ENCODE measurements at places on chromosomes 7 and 10.

DNA sequence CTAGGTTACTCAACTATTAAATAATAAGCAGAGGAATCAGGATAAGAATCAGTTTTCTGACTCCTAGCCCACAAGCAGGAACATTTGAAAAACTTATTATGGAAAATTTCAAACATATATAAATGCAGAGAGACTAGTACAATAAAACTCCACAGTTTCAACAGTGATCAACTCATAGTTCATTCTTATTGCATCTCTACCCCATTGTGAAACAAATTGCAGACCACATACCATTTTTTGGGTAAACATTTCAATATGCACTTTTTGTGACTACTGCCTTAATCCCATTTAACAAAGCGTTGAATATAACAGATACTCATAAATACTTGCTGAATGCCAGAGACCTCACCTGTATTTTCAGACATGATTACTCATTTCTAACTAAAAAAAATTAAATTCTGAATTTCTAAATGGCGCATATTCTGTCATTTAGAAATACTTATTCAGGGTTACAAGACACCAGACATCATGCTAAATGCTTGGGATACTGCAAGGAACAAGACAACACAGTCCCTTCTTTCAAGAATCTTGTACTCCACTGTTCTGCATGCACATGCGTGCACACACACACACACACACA, 11.4 kb downstream of the CDK6 start:
- DNase-seq: no peak

GRCh38 chr10:58275261-58275660, 6.3 kb downstream of the CISD1 start:
- DNase-seq: no peak

DNA sequence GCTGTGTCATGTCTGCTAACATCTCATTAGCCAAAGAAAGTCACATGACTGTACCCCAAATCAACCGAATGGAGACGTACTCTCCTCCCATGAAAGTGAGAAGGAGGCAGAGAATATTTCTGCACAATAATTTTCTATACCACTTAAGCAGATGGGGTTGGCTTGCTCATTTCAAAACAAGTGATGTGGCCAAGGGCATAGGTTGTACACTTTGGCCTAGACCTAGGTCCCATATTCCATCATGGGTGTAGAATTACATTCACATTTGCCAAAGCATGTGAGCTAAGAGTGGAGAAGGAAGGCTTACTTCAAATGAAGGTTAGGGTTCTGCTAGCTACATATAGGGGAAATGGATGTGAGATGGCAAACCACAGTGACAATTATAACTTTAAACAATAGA, 83.0 kb downstream of the ZNF365 start:
- no peak for DNase-seq

DNA sequence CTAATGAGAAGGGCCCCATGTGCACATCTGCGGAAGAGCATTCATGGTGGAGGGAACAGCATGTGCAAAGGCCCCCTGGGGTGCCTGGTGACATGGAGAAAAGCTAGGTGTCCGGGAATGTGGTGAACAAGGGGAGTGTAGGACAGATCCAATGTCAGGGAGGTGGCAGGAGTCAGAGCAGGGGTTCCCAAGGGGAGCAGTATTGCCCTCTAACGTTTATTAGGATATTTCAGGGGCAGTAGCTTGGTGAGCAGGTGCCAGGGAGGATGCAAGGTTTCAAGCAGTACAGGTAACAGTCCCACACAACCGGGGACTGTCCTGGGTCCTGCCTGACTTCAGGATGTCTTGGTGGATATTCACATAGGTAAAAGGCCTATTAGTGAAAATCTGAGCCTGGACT, 209.6 kb downstream of the EMX2 start:
- no peak for DNase-seq

DNA sequence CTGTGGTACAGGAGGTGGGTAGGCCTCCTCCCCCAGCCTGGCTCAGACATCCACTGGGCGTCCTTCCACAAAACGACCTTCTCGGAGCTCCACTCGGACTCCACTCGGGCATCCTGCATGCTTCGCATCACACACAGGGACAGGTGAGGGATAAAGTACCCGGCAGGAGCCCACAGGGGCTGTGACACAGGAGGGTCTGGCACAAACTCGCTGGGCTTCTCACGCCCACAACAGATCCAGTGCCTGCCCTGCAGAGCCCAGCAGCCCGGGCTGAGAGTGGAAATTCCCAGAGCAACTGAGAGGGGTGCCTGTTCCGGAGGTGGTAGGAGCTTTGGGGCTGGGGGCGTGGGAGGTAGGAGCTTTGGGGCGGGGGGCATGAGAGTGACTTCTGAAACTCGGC, 108.4 kb downstream of the MKI67 start:
- no peak for DNase-seq

- DNase-seq: no peak
Observed at GRCh38 chr10:130717083-130717482, 580.9 kb downstream of the GLRX3 start.

- no peak for DNase-seq
Observed at GRCh38 chr10:78807504-78808203, 261.1 kb upstream of the ZMIZ1 start.

- no peak for DNase-seq
Observed at GRCh38 chr10:95759233-95759826, 3.4 kb downstream of the ENTPD1 start.

DNA sequence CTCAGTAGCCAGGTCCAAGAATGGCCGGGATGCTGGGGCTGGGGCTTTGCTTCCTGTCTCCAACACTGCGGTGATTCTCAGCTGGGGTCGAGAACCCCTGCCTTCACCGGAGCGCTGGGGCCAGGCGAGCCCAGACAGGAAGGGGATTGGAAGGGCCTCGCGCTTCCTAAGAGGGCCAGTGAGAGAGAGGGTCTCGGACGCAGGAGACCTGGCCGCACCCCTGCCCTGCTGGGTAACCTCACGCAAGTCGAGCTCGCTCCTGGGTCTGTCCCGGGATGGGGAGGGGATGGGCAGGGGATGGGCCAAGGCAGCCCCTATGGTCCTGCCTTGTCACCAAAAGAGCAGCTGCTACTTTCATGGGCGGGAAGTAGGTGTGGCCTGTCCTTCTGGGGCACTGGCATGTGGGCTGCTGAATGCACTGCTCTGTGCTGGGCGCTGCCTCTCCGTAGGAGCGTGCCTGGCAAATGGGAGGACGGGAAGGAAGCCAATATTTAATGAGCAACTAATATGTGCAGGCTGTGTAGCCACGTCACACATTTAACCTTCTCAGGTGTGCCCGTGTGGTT, 20.0 kb downstream of the KCNK18 start:
- no peak for DNase-seq

DNA sequence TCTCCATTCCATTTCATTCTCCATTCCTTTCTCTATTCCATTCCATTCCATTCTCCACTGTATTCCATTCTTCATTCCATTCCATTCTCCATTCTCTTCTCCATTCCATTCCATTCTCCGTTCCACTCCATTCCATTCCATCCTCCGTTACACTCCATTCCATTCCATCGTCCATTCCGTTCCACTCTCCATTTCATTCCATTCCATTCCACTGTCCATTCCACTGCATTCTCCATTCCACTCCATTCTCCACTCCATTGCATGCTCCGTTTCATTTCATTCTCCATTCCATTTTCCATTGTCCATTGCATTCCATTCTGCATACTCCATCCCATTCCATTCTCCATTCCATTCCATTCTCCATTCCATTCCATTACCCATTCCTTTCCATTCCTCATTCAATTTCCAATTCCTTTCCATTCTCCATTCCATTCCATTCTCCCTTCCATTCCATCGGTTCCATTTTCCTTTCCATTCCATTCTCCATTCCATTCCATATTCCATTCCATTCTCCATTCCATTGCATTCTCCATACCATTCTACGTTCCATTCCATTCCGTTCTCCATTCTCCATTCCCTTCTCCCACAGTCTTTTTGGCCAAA, 78.3 kb downstream of the NSUN6 start:
- DNase-seq: no peak

DNA sequence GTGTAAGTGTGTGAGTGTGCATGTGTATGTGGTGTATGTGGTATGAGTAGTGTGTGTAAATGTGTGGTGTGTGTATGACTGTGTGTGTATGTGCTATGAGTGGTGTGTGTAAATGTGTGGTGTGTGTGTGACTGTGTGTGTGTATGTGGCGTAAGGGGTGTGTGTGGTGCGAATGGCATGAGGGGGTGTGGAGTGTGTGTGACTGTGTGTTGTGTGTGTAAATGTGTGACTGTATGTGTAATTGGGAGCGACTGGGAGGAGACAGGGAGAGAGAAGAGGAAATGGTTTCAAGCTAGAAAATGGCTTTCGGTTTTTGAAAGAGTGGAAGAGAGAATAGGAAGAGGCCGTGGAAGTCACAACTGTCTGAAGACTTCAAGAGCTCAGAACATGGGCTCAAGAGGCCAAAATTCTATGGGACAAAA, 23.6 kb upstream of the GATAD1 start:
- DNase-seq: no peak

GRCh38 chr7:87341441-87341840, 4.0 kb upstream of the CROT start:
- no peak for DNase-seq

- DNase-seq: no peak
Observed at GRCh38 chr7:92253251-92253650, 7.5 kb downstream of the ANKIB1 start.

- peak; percentile 45 for DNase-seq
Observed at GRCh38 chr7:55641273-55641691, 69.0 kb upstream of the VOPP1 start.

DNA sequence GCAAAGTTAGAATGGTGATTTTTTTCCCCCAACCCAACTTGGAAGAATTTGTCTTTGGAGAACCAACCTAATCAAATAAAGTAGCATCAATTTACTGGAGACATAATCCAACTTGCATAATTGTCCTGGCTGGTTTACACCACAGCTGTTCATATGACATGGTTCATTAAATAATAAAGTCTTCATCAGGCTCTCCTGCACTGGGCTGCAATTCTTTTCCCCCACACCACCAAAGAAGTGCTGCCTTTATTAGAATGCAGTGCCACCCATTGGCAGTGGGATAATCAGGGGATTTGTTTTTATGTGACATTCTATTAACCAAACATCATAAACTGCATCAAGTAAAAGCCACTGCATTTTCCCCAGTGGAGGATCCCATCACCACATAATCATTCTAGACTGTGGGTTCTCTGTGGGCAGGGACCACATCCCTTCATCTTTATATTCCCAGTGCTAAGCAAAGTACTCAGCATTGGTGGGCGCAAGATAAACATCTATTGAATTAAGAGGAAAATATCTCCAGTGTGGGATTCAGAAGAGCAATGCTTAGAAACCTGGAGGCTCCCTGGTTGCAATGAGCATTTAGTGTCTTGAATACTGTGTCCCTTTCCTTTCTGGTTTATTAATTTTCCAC, 322.0 kb downstream of the KCNMA1 start:
- no peak for DNase-seq

GRCh38 chr10:35359056-35359455, 22.7 kb downstream of the CCNY start:
- DNase-seq: no peak

GRCh38 chr7:45920502-45921380, at the start of gene IGFBP3:
IGFBP3 (minus strand) TSS chr7:45921272; CDS start chr7:45921140, 132 bp downstream.
- no peak for DNase-seq

DNA sequence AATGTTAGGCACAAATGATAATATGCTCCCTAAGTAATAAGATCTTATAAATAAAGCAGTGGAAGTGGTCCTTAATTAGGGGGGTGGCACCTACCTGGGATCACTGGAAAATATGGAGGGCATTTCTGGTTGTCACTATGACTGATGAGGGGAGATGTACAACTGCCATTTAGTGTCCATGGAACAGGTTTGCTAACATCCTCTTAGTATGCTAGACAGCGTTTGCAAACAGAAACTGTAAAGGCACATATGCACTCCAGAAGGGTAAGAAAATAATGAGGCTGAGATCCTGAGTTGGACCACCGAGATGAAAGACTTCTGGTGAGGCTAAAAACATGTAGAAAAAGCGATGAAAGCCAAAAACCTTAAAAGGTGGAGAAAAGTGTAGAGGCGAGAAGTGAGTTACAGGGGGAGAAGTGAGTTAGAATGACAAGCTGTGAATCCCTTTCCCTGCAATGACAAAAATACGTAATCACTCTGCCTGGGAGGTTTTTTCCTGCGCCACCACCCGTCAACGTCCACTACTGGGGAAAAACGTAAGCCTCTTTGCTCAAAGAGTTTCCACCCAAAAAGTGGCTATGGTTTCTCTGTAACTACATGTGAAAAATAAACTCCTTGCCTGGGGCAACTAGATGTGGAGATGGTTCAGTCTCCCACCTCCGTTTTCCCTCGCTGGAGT, 767 bp downstream of the KRIT1 start:
- DNase-seq: peak; percentile 53

DNA sequence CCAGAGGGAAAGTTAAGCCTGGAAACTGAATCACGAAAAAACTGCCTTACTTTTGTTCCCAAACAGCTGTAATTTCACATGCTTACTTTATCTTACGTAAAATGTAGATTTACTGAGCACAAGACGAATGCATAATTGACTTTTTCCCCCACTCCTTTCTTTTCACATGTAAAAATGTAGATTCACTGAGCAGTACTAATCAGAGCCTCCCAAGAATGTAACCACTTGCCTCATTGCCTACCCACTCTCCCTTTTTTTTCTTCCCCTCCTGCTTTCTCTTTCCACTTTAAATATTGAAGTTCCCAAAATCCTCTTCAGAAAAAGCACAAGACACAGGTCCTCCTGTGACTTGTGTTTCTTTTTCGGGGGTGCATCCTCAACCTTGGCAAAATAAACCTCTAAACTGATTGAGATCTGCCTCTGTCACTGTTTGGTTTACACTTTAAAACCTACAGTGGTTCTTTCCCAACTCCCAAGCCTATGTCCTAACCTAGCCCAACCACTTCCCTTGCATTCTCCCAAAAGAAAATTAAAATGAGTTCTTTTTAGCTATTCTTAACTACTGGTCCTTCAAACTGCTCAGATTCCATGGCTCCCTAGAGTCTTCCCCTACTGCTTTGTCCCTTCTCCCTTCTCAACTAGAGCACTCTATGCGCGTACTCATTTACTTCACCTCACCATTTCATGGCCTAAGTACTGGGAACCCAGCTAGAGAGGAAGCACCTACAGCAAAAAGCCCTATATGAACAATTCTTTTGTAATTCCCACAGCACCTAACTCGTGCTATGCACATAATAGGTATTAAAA, 236.6 kb upstream of the MKLN1 start:
- no peak for DNase-seq

DNA sequence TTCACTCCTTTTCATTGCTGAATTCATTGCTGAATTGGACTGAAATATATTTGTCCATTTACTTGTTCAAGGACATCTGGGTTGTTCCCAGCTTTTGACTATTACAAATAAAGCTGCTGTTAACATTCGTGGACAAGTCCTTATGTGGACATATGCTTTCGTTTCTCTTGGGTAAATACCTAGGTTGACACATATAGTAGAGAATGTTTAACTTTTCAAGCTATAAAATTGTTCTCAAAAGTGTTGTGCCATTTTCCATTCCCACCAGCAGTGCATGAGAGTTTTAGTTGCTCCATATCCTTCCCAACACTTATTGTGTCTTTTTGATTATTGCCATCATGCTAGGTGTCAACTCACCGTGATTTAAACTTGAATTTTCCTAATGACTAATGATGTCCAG, 17.5 kb upstream of the CPVL start:
- DNase-seq: no peak

- no peak for DNase-seq
Observed at GRCh38 chr7:24821045-24821753, 63.9 kb upstream of the GSDME start.

All from NCI-H2227 treated with DMSO at 0.1 percent for 48 hours (cell line).